ENCODE measurements at places on chromosomes 11 and 22. TPM values are rescaled to one million over a fixed set of nuclear protein-coding genes. Genes with fewer than 3 reads are reported as not detected.

DNA sequence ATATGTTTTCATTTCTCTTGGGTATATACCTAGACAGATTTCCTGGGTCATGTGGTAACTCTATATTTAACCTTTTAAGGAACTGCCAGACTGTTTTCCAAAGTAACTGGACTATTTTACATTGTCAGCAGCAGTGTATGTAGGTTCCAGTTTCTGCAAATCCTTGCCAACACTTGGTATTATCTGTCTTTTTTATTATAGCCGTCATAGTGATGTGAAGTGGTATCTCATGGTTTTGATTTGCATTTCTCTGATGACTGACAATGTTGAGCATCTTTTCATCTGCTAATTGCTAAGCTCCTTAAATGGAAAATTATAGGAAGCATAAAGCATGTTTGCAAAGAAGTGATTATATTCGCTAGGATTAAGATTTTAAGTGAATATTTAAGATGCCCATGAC, 13.9 kb downstream of the NNMT start:
- no peak for DNase-seq

The DEUP1 gene
- total RNA-seq: not detected

DNA sequence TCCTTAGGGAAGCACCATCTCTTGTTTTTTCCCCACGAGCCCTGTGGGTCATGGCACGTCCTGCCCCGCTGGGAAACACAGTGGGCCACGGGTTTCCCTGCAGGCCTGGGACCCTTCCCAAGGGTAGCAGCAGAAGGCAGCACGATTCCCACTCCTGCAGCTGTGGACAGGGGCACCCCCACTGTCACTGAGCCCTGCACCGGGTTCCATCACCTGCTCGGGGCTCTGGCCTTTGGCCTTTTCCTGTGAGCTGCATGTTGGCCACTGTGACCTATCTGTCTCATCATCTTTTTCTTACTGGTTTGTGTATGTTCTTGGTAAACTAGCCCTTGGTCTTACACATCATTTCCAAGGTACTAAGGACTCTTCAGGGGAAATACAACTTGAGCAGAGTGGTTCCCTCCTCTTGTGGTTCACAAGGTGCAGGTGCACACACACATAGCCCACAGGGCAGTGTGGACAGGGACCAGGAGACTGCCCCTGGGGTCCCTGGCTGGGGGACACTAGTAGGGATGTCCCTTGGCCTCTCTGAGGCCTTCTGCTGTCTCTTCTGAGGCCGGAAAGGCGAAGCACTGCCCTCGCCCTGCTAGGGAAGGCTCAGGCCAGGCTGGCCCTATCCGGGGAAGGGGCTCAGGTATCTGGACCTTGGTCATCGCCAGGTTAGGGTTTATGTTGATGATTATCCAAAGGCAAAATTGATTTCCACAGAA, 19.0 kb upstream of the TXNRD2 start:
- no peak for DNase-seq

DNA sequence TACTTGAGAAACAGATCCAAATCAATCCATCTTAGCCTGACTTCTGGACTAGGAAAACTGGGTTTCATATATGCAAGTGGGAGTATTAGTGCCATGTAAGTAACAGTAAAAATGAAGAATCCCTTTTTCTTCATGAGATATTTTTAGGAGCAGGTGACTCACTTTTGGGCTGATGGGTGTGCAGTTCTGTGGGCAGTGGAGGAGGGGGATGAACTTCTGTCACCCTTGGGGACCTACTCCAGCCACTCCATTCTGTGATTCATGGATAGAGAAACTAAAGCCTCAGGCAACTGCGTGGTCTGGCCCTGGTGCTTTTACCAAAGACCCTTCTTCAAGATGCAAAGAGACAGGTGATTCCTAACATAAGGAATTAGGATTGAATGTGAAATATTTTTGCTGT, 208.6 kb upstream of the NARS2 start:
- DNase-seq: no peak

GRCh38 chr11:3947061-3947460, 91.6 kb downstream of the STIM1 start:
- DNase-seq: peak; percentile 74

DNA sequence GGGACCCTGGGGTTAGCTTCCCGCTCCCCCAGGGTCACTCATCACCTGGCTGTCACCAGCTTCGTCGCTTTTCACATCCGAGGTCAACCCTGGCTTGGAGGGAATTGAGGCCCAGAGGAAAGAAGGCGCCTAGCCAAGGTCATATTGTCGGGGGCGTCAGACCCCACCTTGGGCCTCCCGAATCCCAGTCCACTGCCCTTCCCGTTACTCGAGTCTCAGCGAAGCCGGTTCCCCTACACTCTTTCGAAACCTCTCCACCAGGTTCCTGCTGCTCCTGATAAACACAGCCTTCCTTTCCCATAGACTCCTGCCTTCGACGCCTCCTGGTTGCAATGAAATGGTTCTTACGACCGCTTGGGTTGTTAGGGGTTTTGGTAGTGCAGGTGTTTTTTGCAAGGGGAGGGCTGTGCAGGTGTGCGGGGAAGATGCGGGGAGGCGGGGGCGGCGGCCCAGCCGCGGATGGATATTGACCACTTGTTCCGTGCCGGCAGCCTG, 642 bp downstream of the NAA40 start:
- DNase-seq: no peak

DNA sequence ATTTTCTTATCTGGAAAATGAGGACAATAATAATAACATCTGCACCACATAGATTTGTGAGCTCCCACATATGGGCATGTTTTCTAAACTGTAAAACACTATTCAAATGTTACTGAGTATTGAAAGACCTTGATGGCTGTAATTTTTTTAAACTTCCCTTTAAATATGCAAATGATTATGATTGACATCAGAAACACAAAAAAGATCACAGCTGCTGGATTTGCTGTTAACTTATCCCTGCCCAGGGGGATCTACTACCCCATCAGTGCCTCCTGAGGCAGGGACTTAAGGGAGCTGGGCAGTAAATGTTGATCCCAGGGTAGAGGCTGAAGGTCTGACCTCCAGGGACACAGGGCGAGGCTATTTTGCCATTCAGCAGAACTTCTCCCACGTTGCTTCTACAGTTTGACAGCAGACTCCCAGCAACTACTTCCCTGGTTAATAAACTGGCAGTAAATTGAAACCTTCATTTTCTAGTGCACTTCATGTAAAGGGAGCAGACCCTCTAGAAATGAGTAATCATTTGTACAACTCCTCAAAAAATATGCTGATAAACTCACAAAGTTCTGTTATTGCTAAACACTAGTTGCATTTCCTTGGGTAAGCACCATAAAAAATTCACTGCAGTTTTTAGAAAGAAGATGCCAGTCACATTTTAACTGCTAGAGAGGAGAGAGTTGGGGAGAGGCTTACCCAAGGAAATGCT, 20.3 kb downstream of the TMPRSS5 start:
- no peak for DNase-seq

- no peak for DNase-seq
Measured at GRCh38 chr11:103980108-103980507, 56.3 kb upstream of the DDI1 start.

- DNase-seq: peak; percentile 40
Measured at GRCh38 chr22:36775586-36775963, 344 bp downstream of the IFT27 start.

DNA sequence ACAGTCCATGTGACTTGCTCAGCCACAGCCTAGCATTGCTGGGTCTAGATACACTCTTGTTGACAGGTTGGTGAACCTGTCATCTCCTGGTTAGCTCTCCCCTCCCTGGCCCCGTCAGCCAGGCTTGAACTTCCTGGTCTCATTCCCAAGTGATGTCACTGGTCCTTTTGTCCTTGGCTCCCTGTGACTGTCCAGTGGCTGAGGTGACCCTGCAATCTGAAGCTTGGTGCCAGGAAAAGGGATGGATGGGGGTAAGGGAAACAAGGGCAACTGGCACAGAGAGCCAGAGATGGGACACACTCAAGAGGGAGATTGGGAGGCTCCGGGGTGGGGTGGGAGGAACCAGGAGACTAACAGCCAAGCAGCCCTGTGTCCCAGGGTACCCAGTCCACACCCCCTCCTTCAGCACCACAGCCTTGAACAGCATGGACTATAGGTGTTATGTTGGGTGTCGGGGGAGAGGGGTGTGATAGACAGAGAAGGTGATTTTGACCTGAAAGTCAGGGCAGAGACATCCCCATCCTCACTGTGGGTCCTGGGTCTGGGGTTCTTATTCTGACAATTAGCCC, 63.8 kb upstream of the THY1 start:
- DNase-seq: no peak

- DNase-seq: no peak
Measured at GRCh38 chr11:112281726-112282125, 21.1 kb upstream of the PLET1 start.

GRCh38 chr22:42327462-42328129, 57.1 kb upstream of the TCF20 start:
- no peak for DNase-seq

The EIF3D gene
- 85.8 TPM for total RNA-seq

- peak; percentile 85 for DNase-seq
Measured at GRCh38 chr11:86671531-86672006, 847 bp downstream of the ME3 start.

DNA sequence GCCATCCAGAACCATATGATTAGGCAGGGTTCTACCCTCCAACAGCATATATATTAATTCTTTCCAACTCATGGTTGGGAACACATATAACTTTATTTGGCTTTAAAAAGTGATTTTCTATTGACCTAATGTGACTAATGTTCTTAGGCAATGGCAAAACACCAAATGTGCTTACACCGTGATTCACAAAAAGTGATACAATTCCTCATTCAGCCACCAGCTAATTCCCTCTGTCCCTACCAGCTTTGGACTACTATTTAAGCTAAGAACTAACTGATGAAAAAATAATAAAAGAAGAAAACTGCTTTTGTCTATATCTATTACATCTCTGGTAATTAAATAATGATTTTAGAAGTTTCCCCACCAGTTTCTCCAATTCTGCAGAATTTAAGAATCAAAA, 4.7 kb downstream of the CTSC start:
- no peak for DNase-seq

DNA sequence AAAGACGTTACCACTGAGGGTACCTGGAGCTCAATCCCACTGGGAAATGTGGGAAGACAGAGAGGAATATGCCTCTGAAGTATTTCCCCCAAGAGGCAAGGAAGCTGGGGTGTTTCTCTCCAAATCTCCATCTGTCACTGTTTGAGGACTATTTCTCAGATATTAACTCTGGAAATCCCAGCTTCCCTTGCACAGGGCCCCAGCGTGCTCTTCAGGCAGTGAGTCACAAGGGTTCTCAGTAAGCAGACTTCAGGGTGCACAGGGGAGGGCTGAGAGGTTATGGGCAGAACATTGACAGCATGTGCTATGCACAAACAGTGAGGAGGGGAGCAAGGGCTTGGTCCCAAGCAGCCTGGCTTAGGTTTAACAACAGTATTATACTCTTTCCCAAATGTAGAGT, 60.9 kb upstream of the EED start:
- DNase-seq: no peak

DNA sequence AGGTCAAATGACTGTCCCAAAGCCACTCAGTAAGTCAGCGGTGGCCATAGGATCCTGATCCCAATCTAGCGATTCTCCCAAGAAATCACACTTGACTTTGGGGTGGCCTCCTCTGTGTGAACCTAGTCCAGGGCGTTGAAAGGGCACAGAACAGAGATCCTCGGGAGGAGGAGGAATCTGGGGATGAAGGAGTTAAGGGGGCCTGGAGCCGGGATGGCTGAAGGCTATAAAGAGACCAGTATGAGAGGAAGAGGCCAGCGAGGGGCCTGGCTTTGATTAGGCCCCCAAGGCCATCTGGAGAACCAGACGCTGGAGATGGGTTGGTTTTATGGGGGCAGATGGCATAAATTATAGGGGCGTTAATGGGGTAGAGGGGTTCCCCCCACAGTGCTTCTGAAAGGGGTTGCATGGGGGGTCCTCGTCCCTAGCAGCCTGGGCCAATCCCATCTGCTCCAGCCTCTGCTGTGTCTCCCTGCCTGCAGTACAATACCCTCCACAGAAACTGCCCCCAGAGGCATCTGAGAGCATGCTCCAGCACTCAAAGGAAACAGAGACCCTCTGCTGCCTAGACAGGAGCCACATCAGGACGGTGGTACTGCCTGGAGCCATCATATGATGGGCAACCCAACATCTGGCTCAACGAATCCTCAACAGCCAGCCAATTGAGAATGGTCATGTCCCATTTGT, 35.2 kb upstream of the TRIM29 start:
- DNase-seq: no peak

DNA sequence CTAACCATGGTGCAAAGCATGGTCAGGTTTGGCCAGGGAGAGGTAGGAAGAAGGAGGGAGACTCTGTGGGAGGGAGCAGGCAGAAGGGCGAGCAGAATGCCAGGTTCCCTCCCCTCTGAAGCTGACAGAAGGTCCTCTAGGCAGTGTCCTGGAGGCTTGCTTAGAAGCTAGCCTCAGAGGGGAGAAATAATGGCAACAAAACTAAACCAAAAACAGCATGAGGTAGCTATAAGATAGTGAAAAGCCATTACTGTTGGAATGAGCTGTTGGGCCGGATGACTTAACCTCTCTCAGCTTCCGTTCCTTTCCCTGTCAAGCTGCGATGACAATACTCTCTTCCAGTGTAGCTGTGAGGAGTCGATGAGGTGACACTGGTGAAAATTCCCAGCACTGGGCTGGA, 36.6 kb downstream of the RASSF10 start:
- DNase-seq: no peak

DNA sequence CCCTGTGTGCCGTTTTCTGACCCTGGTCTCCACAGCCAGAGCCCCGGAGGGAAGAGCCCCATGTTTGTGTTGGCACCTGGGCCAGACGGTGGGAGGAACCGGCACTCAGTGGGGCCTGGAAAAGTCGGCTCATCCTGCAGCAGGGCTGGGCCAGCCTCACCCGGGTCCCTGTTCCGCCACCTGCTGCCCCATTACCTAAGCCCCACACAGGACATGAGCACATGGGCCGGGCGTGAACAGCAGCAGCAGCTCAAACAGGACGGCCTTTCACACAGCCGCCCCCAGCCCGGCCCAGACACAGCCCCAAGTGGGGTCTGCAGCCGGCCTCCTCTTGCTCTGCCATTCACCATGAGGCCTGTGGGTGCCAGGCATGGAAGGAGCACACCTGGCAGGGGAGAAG, 302.4 kb downstream of the MN1 start:
- DNase-seq: no peak

- peak; percentile 20 for DNase-seq
Measured at GRCh38 chr11:19723572-19724342, 11.1 kb downstream of the NAV2 start.

The SPI1 gene
- 4.0 TPM for total RNA-seq

- no peak for DNase-seq
Measured at GRCh38 chr11:69654001-69654659, 13.2 kb downstream of the CCND1 start.

GRCh38 chr11:34105957-34106504, 602 bp downstream of the NAT10 start:
- DNase-seq: no peak

- DNase-seq: no peak
Measured at GRCh38 chr22:44108076-44108475, 72.6 kb upstream of the PARVG start.

DNA sequence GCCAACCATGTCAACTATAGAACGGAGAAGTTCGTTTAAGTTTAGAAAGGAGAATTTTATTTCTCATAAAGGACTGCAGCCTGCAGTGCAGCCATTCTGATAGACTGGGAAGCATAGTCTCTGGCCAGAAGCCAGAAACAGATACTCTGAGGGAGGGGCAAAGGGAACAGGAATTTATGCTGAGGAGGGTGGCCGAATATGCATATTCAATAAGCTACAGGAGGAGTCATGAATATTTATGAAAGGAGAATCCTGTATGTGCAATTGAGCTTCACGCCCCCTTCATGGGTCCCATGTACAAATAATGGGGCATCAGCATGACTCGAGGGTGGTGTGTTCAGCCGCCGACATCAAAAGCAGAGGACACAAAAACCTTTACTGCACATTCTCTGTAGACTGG, 199.9 kb downstream of the CWF19L2 start:
- no peak for DNase-seq

All from heart right ventricle (tissue), 16 donors.